ENCODE measurements at places on chromosomes 7 and 10.

GRCh38 chr7:26275213-26275612, 16.4 kb upstream of the SNX10 start:
- DNase-seq, result no peak

DNA sequence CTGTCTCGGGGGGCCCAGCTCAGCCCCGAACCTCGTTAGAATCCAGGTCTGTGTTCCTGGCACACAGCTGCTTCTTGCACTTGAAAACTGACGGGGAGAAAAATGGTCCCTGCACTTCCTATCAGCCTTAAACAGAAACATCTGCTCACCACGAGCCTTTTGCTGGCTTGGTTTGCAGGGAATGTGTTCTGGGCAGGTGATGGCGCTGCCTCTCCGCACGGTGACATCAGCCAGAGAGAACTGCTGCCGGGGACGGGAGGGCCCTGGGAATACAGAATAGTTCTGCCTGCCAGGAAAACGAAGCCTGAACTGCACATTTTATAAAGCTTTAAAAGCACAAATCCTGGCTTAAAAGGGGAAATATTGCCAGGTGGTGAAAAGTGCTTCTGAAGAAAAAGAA, 622.5 kb downstream of the TYW1 start:
- DNase-seq, result no peak

- no peak for DNase-seq
These were observed 54.5 kb upstream of the CD36 start for GRCh38 chr7:80583901-80584300.

DNA sequence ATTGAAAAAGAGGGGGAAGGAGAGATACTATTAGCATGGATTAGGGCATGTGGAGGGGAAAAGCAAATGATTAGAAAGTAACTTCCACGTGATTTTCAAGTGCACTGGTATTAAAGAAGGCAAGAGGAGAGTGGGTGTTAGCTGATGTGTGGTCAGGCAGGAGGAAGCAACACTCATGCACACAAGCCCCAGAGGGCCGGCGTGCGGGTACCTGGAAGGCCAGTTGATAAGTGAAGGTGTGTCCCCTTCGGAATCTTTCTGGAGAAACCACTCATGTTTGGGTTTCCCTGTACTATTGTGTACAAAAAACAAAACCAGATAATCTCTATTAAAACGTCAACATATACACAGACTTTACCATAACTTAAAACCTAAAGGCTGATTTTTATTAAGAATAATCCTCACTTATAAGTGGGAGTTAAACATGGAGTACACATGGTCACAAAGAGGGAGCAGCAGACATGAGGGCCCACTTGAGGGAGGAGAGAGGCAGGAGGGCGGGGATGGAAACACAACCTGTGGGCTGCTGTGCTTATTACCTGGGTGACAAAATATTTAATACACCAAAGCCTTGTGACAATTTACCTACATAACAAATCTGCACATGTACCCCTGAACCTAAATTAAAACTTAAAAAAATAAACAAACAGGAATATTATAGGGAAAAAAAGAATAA, 98.9 kb downstream of the SVIL start:
- no peak for DNase-seq

DNA sequence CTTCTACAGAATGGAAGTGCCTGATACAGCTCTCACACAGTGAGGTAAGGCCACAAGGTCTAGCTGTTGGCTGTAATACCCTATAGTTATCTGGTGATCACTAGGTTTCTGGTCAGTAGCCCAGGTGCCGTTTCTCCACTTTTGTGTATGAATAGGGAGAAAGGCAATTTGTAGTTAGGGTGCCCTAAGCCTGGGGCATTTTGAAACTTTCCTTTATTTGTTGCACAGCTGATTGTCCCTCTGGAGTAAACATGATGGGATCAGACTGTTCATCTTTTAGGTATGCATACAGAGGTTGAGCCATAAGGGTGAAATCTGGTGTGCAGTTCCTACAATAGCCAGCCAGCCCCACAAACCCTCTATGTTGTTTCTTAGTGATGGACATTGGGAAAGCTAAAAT, 112.4 kb downstream of the ANKRD26 start:
- no peak for DNase-seq

GRCh38 chr7:100191775-100192174, 14.1 kb downstream of the STAG3 start:
- no peak for DNase-seq

DNA sequence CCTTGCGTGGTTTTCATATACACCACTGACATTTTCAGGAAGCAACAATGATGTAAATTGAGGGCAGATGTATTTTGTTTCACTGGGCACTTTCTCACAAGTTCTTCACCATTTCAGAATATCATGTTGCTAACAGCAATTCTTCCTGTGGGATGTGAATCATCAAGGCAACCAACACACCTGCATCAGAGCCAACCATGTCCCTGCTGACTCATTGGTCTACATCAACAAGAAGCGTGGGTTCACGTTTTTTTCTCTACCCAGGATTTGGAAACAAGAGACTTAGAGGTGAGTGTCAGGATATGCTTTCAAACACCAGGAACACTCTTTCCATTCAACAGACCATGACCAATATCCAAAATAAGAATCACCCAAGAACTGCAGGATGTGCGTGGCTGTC, 203.9 kb downstream of the TEX36 start:
- no peak for DNase-seq

DNA sequence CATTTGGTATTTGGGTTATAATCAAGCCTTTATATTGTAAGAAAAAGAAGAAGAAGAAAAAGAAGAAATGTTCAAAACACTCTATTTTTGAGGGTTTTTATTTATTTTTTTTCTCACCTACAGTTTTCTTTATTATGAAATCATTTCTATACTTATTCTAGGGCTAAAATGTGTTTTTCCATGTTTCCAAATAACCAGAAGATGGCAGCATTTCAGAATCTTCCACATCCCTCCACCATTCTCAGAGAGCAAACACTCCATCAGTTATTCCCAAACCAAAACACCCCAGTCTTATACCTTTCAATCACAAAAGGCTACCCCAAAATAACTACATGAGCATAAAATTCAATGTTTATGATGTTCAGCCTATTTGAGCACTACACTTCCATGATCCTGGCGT, 38.7 kb upstream of the PPP1R17 start:
- no peak for DNase-seq

GRCh38 chr10:59358576-59358975, 3.8 kb downstream of the FAM13C start:
- no peak for DNase-seq

DNA sequence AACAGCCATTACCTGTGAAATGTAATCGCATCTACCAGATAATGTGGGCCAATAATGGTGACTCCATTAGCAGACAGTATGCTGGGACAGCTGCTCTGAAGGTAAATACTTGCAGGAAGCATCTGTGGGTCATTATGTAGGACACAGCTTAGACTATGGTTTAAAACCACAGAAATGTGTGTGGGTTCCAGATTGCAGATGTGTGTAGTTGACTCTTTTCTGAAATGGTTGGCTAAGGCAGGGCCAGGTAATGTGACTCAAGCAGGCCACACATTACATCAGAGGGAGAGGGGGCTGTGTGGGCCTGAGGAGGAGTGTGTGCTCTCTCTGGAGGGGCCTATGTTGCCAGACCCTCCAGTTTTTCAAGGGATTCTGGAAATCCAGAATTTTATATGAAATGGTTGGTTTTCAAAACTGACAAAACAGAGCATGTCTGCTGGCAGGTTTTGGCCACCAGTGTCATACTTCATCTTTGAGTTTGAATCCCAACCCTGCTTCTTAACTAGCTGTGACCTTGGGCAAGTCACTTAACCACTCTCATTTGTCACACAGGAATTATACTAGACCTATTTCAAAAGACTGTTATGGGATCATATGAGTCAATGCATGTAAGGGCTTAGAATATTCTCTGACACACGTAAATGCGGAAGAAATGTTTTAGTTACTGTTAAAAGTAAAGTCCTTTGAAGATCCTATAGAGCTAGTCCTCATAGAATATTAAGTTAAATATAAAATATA, 64.5 kb downstream of the MCMBP start:
- no peak for DNase-seq

DNA sequence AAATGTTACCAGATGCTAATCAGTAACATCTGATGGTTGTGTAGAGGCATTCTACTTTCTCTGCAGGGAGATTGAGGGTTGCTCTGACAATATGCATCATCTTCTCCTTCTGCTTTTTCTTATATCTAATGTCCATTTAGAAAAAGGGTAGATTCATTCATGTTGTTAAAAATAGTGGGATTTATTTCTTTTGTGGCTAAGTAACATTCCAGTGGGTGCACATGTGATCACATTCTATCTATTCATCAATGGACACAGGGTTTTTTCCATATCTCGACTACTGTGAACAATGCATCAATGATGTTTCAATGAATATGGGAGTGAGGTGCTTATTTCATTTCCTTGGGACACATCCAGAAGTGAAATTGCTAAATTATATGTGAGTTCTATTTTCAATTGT, 103.9 kb downstream of the CRPPA start:
- DNase-seq, result no peak

GRCh38 chr10:12902135-12902572, 99.4 kb downstream of the CCDC3 start:
- peak; percentile 58 for DNase-seq

GRCh38 chr10:119659951-119660350, 8.8 kb downstream of the BAG3 start:
- no peak for DNase-seq

DNA sequence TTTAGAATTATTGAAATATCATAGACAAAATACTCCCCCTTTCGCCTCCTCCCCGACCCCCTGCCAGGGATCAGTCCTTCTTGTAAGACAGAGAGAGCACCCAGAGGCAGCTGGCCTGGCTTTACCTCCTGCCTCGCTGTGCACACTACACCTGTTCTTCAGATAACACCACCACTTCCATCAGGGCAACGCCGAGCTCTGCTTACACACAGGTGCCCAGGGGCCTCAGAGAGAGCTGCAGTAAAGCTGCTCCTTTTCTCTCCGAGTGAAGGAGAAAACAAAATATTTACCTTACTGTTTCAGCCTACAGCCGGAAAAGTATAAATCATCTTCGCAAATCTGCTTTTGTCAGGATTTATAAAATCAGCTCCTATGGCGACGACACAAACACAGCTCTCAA, 80.7 kb downstream of the HIPK2 start:
- DNase-seq, result no peak

- no peak for DNase-seq
These were observed 176.3 kb downstream of the DGKI start for GRCh38 chr7:137670222-137671064.

GRCh38 chr10:66941491-66941890, 15.7 kb downstream of the LRRTM3 start:
- DNase-seq, result no peak

DNA sequence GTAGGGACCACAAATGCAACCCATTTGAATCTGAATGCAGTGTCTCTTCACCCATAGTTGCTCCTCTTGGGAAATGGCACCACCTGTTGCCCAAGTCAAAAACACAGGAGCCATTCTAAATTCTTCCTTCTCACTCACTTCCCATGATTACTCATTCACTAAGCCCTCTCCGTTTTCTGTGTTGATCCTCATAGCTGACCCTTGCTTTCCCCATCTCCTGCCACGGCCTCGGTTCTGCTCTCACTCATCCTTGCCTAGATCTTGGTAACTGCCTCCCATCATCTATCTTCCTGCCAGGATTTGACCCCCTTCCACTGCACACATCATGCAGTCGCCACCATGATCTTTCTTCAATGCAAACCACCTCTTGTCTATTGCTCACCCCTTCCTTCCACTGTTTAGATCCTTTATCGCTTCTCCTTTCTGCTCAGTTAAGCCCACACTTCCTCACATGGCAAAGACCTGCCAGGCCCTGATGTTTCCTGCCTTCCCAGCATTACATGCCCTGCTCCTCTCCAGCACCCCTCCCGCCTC, 19.0 kb upstream of the CPN1 start:
- no peak for DNase-seq

DNA sequence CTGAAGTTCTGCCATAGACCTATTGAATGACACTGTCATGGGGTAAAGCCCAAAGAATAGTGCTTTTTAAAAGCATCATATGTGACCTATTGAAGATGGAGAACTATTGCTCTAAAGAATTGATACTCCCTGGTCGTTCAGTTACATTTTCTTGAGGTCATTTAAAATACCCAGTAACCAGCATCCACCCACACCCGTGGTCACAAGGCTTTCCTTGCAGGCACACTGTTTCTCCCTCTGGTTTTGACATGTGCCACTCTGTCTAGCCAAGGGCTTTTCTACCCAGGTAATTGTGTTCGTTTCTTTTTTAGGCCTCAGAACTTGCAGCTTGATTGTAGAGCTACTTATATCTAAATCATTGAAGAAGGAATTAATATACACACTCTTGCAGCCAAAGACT, 68.3 kb upstream of the LYZL2 start:
- DNase-seq, result no peak

GRCh38 chr7:84043661-84044191, 150.9 kb downstream of the SEMA3A start:
- DNase-seq, result no peak

DNA sequence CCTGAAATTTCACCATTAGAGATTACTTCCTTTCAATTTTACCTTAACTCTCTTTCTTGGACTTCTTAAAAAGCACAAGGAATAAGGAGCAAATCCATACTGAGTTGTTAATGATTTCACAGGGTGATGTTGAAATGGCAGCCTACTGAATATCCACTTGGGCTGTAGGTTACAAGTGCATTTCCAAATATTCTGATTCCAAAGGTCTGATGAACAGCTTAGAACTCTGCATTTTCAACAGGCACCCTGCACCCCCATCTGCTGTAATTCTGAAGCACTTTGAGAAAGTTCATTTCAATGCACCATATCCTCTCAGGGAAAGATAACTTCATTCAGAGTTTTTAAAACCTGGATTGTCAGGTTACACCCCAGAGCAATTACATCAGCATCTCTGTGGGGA, 368.4 kb downstream of the KCNMA1 start:
- DNase-seq, result no peak

DNA sequence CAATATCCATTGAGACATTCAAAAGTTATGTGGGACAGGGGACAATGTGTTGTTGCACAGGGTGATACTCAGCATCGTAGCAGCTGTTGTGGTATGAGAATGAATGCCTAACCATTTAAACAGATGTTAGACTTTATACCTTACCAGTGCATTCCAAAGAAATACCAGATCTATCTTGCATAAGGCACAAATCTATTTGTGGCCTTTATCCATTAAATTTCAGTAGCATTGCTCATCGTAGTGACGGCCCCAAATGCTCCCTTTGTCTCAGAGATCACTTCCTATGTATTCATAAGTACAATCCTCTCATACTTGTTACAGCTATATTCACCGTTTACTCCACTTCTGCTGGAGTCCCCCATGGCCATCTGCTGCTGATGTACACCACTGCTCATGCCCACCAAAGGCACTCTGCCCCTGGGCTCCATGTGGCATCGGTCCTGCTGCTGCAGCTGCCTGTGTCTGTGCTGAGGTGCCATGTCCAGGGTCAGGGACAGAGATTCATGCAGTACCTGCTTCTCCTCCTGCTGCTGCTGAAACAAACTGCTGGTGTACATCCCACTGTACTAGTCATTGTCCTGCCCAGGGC, 96.3 kb downstream of the CPED1 start:
- DNase-seq, result no peak

DNA sequence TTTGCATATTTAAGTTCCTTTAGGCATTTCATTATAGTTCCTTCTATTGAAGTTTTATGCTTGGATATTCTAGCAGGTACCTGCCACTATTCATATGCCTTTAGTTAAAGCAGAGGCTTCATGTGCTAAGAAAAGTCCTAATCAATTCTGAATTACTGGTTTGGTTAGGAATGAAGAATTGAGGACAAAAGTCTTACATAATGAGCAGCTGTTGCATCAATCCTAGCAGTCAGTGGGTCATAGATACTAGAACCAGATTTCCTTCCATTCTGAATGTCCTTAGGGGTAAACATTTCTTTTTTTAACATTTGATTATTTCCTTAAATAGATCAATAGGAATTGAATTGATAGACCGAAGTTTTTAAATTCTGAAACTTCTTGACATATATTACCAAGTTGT, 59.2 kb downstream of the CDK13 start:
- DNase-seq, result no peak

GRCh38 chr10:76666891-76667290, 970.7 kb downstream of the KCNMA1 start:
- no peak for DNase-seq
